Stimulated activated CD4-positive, alpha-beta T cell treated with anti-CD3 and anti-CD28 coated beads, Interleukin-12 subunit alpha, Interleukin-12 subunit beta, amount 100 ng/mL, for 48 hours (primary cell): ENCODE measurements at places on chromosomes 11 and 22.

DNA sequence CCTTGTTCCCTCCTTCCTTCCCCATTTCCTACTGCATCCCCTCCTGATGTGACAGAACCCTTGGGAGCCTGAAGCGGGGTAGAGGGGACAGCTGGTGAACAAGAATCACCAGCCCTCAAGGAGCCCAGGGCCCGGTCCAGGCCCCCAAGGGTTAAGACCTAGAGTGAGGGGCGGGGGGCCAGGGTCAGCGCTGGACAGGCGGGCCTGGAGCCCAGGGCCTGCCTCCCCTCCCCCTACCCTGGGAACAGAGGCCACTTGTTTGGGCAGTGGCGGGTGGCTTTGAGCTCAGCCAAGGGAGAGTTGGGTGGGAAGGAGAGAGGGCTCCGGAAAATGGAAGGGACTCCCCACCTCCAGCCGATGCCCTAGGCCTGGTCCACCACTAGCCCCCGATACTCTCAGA is 2.1 kb downstream of the ARAP1 start:
- DNase-seq = no peak

DNA sequence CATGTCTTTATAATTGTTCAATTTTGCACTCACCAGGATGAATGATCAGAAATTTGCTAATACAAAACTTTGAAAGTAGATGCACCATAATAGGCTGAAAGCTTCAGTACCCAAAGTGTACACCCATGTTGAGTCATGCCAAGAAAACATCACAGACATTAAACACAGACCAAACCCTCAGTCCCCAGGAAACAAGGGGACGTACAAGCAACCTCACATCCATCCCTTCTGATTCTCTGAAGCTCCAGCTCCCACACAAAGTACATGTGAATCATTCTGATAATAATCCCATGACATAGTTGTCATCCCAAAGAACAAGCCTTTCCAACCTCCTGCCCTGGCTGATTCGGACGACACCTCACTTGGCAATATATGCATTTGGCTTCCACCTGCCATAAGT is 183.8 kb downstream of the SNX19 start:
- DNase-seq = no peak

DNA sequence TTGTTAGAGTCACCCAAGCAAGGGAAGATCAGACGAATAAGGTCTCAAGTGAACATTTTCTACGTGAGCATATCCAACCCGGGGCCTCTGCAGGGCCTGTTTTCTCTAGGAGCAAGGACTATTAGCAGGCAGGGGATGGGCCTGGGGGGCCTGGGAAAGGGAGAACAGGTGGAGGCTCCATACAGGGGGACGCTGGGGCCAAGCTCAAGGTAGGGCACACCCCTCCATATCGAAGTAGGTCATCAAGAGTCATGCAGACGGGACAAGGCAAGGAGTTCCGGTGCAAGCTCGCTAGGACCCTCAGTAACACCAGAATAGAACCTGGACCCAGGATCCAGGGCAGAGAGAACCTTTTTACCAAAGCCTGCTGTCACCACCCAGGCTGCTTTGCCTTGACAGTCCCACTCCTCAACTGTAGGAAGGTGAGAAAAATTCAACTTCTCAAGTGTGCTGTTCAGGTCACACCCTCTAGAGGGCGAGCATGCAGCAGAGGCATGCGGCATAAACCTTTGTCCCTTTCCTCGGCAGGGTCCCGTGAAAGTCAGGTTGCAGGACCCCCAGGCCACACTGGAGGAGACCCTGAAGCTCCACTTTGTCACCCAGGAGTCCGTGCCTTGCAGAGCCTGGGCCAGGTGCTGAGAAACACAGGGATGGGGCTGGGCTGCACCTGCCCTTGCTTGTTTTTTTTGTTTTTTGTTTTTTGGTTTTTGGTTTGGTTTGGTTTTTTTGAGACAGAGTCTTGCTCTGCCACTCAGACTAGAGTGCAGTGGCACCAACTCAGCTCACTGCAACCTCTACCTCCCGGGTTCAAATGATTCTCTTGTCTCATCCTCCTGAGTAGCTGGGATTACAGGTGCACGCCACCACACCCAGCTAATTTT is 8.6 kb upstream of the APOBEC3B start:
- peak; percentile 57 for DNase-seq

- DNase-seq = no peak
Measured at GRCh38 chr22:36406721-36407120, 19.0 kb upstream of the MYH9 start.

DNA sequence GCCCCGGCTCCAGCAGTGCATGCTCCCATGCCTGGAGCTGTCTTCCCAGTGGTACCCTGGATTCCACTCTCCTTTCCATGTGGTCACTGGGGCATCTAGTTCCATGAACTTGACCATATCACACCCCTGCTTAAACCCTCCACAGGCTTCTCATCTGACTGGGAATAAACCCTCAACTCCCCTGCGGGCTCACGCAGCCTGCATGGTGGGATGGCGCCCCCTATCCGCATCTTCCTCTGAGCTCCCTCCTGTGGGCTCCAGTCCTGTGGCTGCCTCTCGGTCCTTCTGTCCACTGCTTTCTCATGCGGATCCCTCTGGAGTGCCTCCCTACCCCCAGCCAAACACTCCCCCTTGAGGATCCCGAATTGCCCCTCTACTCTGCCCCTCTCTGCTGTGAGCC is 41.4 kb upstream of the TTLL12 start:
- no peak for DNase-seq

DNA sequence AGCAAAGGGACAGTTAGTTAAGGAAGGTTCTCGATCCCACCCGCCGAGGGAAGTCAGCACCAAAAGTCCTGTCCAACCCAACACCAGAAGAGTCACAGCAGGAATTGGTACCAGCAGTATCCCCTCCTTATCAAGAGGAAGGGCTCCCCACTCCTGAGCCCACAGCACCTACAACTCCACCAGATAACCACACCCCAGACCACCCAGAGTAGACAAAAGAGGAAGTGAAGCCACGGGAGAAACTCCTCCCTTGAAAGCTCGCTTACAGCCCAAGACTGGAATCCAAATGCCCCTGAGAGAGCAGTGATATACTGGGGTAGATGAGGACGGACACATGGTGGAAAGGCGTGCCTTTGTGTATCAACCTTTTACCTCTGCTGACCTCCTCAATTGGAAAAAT is 7.3 kb upstream of the CD5 start:
- no peak for DNase-seq
